Renal cortical epithelial cell (primary cell): ENCODE measurements at places on chromosomes 7 and 10. TPM values are rescaled to one million over a fixed set of nuclear protein-coding genes. Genes with fewer than 3 reads are reported as not detected.

DNA sequence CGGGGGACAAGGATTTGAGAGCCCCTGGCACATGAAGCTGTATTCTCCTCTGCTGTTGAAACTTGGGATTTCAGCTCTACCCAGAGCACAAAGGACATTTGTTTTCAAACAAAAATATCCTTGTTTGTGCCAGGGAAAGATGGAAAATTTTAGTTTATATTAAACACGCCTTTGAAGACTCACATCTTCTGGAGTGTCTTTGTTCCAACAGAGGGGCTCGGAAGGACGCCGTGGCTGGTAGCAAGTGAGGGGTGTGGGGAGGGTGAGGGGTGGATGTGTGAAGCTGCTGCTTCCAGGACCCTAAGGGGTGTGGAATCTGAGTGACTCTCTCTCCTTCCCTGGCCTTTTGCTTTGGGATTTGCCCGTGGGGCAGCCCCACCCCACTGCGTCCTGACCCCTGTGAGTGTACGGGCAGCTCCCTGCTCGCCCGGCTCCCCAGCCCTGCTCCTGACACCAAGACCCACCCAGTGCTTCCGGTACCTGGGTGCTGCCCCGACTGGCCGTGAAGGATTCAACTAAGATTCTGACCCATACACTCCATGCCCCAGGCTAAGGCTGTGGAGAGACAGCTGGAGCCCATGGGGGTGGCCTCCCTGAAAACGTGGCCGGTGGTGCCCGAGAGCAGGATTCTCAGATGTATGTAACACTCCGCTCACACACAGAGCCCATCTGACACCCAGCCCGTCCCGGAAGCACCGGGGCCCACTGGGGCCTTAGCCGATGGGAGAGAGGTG lies 59.6 kb downstream of the ZRANB1 start:
- DNase-seq, result no peak

Gene NKX2-3
- total RNA-seq, result not detected in 2 replicates

- no peak for DNase-seq
Measured at GRCh38 chr7:80896906-80897598, 21.8 kb downstream of the SEMA3C start.

Gene VPS37D
- total RNA-seq, result 8.6 and 9.2 TPM in 2 replicates

GRCh38 chr7:80362010-80362618 lies 149.8 kb downstream of the GNAT3 start:
- no peak for DNase-seq
